ENCODE measurements at places on chromosomes 2 and 18.

DNA sequence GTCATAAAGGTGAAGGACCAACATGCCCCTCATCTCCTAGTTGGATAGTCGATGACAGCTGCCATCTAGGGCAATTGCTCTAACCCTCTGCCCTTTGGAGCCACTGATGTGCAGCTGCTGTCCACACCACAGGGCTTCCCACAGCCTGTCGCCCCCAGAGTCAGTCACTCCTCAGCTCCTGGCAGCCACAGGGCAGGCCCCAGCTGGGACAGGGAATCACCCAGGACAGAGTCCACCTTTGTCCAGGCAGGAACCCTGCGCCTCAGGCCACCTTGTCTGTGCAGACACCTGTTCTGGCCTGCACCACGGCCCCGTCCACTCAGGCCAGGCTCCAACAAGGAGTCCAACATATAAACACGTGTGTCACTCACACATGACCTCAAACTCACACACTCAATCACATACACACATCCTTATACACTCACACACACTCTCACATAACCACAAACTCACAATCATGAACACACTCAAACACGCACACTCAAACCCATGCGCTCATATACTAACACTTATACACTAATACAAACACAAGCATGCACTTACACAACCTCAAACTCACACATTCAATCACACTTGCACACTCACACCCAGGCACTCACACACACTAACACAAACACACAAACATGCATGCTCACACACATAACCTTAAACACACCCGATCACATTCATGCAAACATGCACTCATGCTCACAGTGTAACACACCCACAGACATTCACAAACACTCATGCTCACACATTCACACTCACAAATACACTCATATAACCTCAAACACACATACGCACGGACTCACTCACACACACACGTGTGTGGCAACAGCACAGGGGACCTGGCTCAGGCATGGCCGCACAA, 29.7 kb downstream of the HDAC4 start:
- no peak for DNase-seq

DNA sequence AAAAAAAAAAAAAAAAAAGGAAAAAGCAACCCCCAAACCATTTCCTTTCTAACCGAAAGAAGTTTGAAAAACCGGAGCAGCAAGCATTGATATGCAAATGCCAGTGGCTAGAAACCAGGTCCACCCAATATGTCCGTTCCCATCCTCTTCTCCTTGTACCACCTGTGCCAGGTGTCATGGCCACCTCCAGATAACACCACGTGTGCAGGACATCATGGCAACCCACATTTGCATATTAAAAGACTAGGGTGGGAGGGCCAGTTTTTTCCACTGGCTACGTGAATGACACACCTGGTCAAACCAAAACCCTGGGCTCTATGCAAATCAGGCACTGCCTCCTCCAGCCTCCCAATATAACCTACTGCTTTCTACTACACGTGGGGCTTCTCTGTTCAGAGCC, 303.3 kb upstream of the GULP1 start:
- no peak for DNase-seq

- DNase-seq, result no peak
These were observed 55.7 kb downstream of the ITSN2 start for GRCh38 chr2:24304631-24305030.

- no peak for DNase-seq
These were observed 269.7 kb downstream of the ZNF385B start for GRCh38 chr2:179591690-179592089.
